ENCODE measurements at places on chromosomes 12 and 14.

GRCh38 chr12:90593596-90594295 is 361.2 kb downstream of the CCER1 start:
- no peak for DNase-seq

DNA sequence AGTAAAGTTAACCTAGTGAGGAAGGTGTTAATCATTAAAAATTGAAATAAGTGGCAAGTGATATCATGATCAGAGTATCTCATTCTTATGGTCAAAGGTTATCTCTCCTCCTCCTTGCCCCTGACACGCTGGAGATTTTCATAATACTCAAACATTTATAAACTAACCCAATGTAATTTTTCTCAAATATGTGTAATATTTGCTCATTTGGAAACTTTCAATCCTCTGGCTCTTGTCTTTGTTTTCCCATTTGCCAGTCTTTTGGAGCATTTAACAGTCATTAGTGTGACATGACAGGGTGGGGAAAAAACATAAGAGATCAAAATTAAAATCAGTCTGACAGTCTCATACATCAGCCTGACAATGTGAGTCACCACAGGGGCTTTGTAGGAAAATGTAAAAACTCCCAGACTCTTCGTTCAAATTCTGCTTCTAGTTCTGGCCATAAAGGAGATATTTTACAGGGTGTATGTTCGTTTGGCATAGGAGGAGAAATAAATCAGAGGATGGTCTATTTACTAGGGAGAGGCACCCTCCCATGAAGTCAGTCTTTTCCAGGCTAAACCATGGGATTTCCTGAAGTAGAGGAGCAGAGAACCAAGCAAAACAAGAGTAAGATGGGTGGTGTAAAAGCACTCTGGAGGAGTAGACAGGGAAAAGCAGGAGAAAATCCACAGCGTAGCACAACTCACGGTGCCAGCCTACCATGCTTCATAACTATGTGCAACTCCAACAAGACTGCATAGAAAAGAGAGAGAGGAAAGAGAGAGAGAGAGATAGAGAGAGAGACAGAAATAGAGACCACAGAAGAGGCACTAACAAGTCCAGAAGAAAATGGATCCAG is 369.2 kb upstream of the PDE3A start:
- no peak for DNase-seq

DNA sequence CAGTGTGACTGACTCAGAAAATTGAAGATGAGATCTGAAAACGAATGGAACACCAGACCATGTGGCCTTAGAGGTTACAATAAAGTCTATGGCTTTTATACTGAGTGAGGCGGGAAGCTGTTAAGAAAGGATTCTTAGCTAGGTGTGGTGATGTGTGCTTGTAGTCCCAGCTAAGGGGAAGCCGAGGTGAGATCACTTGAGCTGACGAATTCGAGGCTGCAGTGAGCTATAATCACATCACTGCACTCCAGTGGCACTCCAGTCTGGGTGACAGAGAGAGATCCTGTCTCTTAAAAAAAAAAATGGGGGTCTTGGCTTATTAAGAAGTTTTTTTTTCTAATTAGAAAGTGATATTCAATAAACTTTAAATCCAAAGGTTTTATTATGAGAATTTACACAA is 678.6 kb downstream of the TMTC2 start:
- no peak for DNase-seq

GRCh38 chr12:103572312-103573045 is 14.6 kb upstream of the STAB2 start:
- no peak for DNase-seq

DNA sequence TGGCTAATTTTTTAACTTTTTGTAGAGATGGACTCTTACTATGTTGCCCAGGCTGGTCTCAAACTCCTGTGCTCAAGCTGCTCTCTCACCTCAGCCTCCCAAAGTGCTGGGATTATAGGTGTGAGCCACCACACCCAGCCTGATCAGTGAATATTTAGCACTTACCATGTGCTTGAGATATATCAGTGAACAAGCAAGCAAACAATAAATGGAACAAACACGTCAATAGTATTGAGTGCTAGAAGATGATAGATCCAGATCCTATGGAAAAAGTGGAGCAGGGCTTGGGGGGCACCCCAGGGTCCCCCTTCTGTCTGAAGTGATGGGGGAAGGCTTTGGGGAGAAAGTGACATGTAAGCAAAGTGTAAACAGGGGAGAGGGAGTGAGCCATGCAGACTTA is 83.8 kb downstream of the NT5DC3 start:
- no peak for DNase-seq

GRCh38 chr12:10136637-10137205 is 6.7 kb upstream of the CLEC7A start:
- DNase-seq, result no peak

DNA sequence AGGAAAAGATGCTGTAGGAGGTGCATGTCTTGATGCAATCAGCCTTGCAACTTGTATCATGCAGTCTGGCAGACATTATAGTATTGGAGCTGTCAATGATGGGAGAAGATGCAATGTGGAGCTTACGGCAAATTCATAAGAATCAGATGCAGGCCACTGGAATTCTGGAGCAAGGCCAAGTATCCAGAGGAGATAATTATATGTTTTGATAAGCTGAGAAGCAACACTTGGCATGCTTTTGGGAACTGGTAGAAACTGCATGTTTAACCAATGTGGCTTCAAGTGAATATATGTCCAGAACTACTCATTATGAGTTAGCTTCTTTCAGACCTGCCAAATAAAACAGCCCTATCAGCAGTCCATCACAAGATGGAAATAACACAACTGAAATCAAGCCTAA is 249.1 kb upstream of the PPFIA2 start:
- no peak for DNase-seq

- DNase-seq, result no peak
Observed at GRCh38 chr12:46461459-46461858, 88.9 kb upstream of the SLC38A2 start.
